ENCODE measurements at places on chromosomes 11 and 22.

DNA sequence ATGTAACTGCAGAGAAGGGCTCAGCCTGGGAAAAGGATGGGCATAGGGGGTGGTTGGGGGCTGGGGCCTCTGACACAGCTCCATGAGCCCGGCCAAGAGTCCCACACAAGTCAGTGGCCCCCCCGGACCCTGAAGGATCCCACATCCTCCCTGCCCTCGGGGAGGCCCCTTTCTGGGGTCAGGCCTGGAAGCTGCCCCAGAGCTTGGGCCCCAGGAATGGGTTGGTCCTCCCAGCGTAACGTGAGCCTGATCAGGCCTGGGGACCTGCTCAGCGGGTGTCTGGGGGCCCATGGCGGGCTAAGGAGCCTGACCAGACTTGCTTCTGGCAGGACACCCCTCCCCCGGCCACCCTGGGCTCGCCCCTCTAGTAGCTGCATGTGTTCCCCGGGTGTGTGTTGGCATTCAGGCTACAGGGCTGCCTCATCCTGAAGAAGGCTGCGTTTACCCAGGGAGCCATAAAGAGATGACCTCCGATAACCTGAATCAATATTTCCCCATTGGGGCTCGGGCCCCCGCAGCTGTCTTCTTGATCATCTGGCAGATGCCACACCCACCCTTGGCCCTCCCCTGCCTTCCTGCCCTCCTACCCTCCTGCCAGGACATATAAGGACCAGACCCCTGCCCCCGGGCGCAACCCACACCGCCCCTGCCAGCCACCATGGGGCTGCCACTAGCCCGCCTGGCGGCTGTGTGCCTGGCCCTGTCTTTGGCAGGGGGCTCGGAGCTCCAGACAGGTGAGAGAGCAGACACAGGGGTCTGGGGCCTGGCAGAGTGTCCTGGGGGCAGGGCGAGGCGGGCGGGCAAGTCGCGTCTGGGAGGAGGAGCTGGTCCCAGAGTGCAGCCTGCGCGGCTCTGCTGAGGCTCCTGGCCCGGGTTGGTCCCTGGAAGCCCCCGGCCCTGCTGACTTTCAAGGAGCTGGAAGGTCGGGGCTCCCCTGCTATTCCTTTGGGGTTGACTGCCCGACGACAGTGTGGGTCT is at the start of gene MUC2:
Gene MUC2 (plus strand): TSS at position 631 of the 978 bp plus-strand sequence.
- DNase-seq, result no peak

DNA sequence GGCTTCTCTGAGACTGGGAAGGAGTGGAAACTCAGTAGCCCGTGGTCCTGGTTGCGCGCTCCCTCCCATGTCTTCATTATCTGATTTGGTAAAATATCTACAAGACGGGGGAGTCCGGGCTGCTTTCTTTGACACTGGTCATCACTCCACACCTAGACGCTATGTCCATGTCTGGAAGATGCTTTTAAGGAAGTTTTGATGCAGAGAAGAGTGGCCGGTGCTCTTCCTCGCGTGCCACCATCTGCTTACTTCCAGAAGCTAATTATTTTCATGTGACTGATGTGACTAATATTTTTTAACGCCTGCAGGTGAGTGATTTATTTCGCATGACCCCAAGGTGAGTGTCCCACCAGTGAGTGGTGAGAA is 339 bp upstream of the TRIM21 start:
- DNase-seq, result no peak

DNA sequence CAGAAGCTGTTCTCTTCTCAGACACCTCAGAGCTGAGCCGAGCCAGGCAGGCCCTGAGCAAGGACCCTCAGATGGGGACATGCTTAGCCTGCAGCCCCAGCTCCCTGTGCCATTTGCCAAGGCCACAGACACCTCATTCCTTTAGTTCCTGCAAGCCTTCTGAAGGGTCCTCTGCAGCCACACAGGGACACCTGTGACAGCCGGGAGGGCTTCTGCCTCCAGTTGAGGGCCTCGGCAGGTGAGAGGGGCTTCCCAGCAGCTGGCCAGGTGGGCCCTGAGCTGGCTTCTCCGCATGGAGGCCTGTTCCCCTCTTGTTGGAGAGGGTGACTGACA is 18.2 kb downstream of the INCENP start:
- no peak for DNase-seq

- DNase-seq, result no peak
Observed at GRCh38 chr11:35058669-35059434, 80.1 kb upstream of the CD44 start.

- DNase-seq, result no peak
Observed at GRCh38 chr11:77457340-77457739, 16.6 kb downstream of the PAK1 start.

Measured in brain pericyte (primary cell).